Smooth muscle cell of the pulmonary artery (primary cell): ENCODE measurements at places on chromosomes 2 and 18. TPM values are rescaled to one million over a fixed set of nuclear protein-coding genes. Genes with fewer than 3 reads are reported as not detected.

RAB6D gene
- total RNA-seq = not detected in 2 replicates

SIX2 gene
- 3.9 and 6.2 TPM in 2 replicates for total RNA-seq

AQP12B gene
- total RNA-seq = not detected in 2 replicates

FBXO36 gene
- total RNA-seq = 1.8 and 2.9 TPM in 2 replicates

PROKR1 gene
- total RNA-seq = not detected in 2 replicates
